ENCODE measurements at places on chromosomes 6 and 20.

- no peak for DNase-seq
Measured at GRCh38 chr6:108896111-108896661, 48.0 kb downstream of the ARMC2 start.

- no peak for DNase-seq
Measured at GRCh38 chr6:14270925-14271788, 153.6 kb downstream of the CD83 start.

DNA sequence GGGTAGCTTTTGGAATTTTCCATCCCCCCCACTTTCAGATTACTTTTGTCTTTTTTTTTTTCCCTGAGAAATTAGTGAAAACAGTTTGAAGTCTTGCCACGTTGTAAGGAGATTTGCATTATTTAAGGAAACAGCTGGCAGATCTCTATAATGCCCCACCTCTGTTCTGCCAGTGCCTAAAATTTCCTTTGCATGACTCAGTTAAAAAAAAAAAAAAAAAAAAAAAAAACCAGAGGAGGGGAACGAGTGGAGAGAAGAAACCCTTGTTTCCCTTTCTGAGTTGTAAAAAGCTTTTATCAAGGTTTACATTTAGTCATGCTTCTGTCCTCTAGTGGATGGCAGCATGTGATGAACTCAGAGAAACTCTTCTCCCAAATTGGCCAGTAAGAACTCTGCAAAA is 33.5 kb downstream of the CARMIL1 start:
- DNase-seq, result no peak

- no peak for DNase-seq
Measured at GRCh38 chr6:30879684-30880427, 4.5 kb upstream of the DDR1 start.

DNA sequence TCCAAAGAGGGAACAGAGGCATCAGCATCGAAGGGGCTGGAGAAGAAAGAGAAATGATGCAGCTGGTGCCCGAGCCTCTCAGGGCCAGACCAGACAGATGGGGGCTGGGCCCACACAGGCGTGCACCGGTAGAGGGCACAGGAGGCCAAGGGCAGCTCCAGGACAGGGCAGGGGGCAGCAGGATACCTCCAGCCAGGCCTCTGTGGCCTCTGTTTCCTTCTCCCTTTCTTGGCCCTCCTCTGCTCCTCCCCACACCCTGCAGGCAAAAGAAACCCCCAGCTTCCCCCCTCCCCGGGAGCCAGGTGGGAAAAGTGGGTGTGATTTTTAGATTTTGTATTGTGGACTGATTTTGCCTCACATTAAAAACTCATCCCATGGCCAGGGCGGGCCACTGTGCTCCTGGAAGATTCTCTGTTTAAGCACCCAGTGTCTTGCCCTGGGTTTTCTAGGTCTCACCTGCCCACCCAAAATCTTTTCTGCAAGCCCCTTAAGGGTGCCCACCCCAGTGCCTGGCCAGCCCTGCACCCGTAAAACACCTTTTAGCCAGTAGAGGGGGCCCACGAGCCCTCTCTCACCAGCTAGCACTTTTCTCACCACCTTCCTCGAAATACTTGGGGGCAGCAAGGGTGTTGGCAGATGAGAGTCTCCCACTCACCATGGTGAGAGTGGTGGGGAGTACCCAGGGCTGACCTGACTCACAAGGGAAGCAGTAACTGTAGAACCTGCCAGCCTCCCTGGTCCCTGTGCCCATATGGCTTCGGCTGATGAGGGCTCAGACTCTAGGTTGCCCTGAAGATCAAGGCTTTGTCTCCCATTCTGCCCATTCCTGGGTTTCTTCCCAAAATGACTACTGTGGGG is 35.7 kb upstream of the ID1 start:
- DNase-seq, result no peak

DNA sequence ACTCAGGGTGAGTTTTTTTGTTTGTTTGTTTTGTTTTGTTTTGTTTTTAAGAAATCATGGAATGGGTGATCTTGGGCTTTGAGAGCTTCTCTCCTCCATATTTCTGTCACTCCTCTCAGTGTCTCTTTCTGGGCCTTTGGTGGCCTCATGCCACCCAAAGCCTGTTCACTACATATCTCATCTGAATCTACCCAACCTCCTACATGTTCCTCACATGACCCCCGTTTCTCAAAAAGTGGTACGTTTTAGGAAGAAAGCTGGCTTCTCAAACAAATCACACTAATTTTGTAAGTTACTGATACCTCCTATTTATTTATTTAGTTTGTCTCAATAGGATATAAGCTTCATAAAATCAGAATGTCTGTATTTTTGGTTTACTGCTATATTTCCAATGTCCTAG is 80.0 kb downstream of the SESN1 start:
- DNase-seq, result no peak

DNA sequence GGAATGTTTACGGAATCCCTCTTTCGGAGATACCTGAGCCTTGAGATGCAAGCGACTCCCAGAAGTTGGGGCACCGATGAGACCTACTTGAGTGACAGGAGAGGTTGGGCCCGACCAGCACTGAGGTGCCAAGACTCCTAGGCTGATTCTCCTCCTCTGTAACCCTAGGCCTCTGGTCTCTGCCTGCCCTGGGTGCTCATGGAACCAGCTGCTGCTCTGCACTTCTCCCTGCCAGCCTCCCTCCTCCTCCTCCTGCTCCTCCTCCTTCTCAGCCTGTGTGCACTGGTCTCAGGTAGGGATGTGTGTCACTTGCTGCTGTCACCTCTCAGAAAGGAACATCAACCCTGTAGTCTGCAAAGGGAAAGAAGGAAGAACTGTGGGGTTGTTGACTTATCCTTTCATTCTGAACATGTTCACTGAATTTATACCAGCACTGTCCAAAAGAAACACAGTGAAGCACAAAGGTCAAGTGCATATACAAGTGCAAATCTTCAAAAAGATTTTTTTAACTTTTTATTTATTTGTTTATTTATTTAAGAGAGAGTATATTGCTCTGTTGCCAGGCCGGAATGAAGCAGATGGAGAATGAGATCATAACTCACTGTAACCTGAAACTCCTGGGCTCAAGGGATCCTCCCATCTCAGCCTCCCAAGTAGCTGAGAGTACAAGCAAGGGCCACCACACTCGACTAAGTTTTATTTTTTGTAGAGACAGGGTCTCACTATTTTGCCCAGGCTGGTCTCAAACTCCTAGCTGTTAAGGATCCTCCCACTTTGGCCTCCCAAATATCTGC is 913 bp downstream of the BTN2A2 start:
- no peak for DNase-seq

- no peak for DNase-seq
Measured at GRCh38 chr6:82419132-82419581, 55.5 kb downstream of the TPBG start.

DNA sequence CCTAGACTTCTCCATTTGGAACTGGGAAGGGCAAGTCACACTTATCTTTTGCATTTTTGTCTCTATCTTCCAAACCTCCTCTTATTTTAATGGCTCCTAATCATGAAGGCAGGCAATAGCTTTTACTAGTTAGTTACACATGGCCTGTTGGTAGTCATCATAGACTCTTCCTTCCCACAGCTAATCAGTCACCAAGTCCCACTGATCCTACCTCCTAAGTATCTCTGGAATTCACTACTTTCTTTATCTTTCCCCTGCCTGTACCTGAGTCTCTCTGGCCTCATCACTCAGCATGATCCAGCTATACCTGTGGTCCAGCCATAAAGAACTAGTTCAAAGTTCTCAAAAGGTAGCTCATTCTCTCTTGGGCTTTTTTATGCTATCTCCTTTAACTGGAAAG is 18.8 kb downstream of the TMX4 start:
- DNase-seq, result no peak

DNA sequence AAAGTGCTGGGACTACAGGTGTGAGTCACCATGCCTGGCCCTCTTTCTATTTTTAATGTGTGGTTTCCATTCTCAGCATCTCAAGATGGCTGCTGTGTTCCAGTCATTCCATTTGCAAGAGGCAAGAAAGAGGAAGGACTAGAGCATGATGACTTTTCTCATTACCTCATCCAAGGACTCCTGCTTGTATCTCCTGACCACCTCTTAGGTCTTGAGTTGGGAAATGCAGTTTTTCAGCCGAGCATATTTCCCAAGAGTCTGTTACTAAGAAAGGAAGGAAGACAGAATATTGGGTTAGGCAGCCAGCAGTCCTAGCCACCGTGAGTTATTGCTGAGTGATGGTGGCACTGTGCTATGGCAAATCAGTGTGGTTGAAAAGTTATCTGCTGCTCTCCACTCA is 108.4 kb upstream of the INSM1 start:
- no peak for DNase-seq

DNA sequence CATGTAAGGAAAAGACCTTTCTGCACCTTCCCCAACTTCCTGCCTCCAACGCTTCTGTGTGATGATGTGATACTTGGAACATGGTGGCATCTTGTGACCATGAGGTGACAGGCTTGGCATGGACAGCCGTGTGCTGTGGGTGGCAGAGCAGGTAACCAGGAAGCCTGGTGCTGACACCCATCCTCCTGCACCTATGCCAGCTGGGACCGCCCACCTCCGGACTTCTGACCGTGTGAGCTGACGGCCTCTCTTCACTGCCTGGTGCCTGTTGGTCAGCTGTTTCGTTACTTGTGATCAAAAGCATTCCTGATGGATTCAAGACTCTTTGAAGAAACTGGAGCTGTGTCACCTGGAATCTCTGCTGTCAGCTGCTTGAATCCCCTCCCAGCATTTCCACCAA is 70.3 kb downstream of the TMEM242 start:
- DNase-seq, result no peak

- no peak for DNase-seq
Measured at GRCh38 chr20:6635034-6635736, 132.3 kb upstream of the BMP2 start.

GRCh38 chr6:49462599-49462926 is 490 bp downstream of the MMUT start:
- no peak for DNase-seq

GRCh38 chr6:170293341-170294231 is 2.7 kb upstream of the DLL1 start:
- DNase-seq, result no peak

- no peak for DNase-seq
Measured at GRCh38 chr20:12605751-12606150, 403.0 kb upstream of the SPTLC3 start.

DNA sequence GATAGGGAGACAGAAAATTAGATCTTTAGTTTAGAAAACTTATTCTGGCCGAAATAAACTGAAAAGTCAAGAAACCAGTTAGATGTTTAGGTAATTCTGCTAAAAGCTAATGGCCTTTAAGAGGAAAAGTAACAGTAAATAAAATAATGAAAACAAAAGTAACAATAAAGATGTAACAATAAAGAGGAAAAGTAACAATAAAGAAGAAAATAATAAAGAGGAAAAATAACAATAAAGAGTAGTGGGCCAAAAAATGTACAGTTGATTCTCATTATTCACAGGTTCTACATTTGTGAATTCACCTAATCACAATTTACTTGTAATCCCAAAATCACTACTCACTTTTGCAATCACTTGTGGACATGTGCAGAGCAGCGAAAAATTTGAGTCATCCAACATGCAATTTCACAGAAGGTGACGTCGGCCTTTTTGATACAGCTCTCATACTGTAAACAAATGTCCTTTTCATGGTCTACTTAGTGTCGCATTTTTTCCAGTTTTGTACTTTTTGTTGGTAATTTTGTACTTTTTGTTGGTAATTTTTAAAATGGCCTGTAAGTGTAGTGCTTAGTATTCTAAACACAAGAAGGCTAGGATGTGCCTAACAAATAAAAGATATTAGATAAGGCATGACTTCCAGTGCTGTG is 24.0 kb downstream of the HBS1L start:
- DNase-seq, result no peak

DNA sequence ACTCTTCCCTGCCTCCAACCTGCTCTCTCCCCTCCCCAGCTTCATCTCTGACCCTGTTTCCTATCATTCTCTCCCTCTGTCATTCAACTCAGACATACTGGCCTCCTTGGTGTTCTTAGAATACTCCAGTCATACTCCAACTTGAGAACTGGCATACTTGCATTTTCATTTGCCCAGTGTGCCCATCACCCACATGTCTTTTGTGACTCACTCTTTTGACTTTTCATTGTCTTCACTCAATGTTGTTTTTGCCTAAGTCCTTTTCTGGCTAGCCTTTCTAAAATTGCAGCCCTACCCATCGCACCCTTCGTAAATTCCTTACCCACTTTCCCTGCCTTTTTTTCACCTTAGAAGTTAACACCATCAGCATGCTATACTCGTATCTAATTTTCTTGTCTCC is 77.0 kb upstream of the CD2AP start:
- no peak for DNase-seq

DNA sequence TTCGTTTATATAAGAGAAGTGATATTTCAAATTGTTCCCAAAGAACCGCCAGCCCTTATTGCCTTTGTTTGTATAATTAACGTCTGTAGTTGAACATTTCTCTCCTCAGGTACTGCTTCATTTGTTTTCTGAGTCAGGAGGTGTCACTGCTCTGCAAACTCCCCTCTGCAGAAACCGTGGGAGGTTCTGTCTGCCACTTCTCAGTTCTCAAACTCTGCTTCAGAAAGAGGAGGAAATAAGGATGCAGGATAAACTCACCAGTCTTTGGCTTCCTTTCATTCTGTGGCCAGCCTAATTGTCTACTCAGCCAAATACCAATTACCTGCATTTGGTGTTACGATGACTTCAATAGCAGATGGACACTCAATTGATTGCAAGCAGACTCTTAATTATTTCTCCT is 149.8 kb downstream of the PAK5 start:
- no peak for DNase-seq

DNA sequence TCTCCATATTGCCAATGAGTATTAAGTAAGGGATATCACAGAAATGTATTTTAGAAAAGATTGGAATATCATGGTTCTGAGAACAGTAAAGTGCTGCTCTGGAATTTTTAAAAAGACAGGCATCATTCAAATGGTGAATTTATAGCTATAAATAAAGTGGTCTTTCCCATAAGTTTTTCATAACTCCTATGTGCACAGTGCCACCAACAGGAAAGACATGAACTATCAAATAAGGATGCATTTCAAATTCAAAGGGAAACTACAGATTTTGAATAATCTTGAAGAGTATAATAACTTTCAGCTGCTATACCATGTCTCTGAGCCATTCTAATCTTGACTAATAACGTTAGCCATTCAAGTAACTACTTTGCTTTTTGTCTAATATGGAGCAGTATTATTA is 456.8 kb upstream of the GJE1 start:
- DNase-seq, result no peak

DNA sequence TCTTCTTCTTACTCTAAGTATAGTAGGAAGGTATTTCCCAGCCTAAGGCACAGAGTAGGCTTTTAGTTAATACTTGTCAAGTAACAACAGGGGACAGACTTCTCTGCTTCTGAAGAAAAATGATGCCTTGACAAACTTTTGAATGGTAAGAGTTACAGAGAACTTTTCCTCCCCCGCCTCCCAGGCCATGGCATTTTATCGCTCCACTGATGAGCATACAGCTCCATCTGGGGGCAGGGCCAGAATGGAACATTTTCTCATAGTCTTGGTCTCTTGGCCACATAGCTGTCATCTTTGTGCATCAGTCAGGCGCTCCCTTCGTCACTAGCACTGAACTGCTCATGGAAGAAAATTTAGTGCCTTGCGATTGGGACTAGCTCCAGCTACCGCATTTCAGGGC is 1066.8 kb upstream of the CITED2 start:
- DNase-seq, result peak; percentile 16

- no peak for DNase-seq
Measured at GRCh38 chr6:108463784-108464183, 96.9 kb upstream of the FOXO3 start.
